ENCODE measurements at places on chromosomes 5 and 9.

- no peak for DNase-seq
Observed at GRCh38 chr5:88689668-88690408, 193.1 kb downstream of the MEF2C start.

GRCh38 chr9:30846651-30847050 lies 1537.8 kb upstream of the ACO1 start:
- no peak for DNase-seq

GRCh38 chr9:96245399-96245798 lies 56.6 kb downstream of the HSD17B3 start:
- DNase-seq, result no peak

DNA sequence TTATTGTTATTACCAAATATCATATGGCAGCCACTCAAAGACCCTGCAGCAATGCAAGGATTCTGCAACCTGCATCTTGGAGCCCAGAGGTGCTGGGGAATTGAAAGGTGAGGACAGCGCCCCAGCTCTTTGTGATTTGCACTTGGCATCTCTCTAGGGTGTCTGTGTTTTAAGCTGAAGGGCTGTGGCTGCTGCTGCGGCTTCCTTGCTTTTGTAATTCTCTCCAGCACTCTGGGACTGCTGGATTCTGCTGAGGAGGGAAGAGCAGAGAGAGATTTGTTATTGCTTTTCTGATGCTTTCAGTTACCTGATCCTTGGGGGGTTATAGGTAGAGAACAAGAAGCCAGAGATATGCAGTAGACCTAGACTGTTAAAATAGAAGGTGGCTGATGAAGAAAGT lies 562.4 kb downstream of the EBF1 start:
- DNase-seq, result no peak

GRCh38 chr9:85702726-85703289 lies 38.9 kb downstream of the AGTPBP1 start:
- DNase-seq, result no peak

- no peak for DNase-seq
Observed at GRCh38 chr5:174624733-174625522, 99.5 kb upstream of the MSX2 start.

DNA sequence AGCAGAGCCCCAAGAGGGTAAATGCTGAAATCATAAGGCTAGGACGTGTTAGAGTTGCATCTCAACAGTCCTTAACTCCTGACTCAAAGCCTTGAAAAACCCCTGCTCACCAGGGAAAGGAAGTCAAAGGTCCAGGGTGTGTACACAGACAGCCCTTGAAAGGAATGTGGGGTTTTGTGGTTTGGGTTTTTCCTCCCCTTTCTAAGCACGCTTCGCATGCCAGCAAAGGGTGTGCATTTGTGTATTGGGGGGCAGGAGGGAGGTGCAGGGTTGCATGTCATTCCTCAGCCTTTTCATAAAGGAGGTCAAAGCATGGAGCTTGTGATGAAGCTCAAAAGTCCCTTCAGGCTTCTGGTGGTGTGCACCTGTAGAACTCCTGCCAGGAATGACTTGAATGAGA lies 17.3 kb upstream of the XPA start:
- peak; percentile 91 for DNase-seq

DNA sequence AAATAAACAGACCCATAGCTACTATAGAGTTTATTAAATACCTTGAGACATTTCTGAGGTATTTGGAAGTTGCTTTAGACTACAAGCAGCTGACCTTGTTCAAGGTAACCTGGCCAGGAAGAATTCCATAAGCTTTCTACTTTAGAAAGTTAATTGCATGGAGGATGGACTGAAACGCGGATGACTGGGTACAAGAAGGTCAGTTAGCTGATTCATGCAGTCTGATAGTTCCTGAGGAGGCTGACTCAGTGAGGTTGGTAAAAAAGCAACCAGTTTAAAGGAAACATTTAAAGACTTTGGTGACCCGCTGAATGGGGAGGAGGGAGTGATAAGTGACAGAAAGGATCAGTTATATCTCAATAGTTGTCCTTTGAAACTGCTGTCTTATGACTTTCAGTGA lies 670.1 kb upstream of the CDH9 start:
- peak; percentile 86 for DNase-seq

DNA sequence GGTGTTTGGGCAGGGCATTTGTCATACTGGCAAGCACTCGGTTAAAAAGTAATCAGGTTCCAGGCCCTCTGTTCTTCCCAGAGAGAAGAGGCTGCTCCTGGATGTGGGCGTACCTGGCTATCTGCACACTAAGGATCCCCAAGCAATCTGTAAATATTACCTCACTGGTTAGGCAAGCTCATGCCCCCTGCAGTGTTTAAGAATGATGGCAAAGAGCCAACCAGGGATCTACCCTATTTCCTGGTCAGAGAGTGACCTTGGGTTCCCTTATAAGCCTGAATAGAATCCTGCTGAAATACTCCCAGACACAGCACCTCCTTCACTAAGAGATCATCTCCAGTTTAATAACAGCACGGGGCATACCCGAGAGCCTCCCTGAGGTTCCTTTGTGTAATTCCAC lies 181.2 kb downstream of the PIK3R1 start:
- DNase-seq, result peak; percentile 99

GRCh38 chr5:14356305-14356704 lies 213.2 kb downstream of the TRIO start:
- DNase-seq, result no peak

- no peak for DNase-seq
Observed at GRCh38 chr9:95250462-95251221, 66.9 kb downstream of the FANCC start.

GRCh38 chr5:159049844-159050315 lies 49.8 kb downstream of the EBF1 start:
- DNase-seq, result no peak

DNA sequence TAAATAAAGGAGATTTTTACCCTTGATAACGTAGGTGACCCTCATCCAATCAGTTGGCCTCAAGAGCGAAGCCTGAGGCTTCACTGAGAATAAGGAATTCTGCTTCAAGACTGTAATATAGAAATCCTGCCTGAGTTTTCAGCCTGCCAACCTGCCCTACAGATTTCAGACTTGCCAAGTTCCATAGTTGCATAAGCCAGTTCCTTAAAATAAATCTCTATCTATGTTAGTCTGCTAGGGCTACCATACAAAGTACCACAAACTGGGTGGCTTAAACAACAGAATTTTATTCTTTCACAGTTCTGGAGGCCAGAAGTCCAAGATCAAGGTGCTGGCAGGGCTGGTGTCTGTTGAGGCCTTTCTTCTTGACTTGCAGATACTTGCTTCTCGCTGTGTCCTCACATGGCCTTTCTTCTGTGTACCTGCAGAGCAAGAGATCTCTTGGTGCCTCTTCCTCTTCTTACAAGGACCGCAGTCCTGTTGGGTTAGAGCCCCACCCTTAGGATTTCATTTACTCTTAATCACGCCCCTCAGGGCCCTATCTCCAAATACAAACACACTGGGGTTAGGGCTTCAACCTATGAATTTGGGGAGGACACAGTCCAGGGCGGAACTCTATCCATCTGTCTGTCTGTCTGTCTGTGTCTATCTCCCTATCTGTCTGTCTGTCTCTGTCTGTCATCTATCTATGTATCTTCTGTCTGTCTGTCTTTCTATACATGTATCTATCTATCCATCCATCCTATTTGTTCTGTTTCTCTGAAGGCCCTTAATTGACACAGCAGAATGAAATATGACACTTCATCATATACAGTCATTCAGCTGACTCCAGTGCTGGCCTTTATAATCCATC lies 17.0 kb upstream of the CMBL start:
- DNase-seq, result no peak

DNA sequence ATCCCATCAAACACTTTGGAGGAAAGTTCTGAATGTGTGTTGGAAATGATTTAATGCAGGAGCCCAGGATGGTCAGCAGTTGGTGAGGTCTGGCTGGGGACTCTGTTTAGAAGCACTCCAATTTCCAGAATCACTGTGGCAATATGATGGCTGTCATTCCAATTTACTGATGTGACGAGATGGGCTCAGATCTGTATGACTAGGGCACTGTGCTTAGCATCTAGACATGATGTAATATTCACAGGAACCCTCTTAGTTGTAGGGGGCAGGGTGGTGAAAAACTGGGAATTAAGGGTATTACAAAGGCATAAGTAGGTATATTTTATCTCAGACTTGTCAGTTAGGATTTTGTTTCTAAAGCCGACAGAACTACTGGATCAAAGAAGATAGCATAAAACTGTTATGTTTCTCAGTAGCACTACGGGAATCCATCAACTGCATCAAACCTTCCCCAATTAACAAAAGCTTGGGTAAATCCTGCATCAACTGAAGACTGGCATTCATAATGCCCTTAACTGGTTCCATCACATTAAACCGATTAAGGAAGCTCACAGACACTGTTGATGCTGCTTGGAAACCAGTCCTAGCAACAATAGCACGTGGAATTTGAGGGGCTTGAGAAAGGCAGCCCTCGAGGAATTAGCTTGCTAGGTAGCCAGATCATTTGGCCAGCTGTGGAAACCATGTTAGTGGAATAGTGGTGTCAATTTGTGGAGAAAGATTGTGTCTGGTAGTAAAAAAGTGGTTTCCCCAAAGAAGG lies 86.1 kb downstream of the SV2C start:
- DNase-seq, result no peak

GRCh38 chr5:125575171-125575890 lies 828.9 kb upstream of the ZNF608 start:
- no peak for DNase-seq

GRCh38 chr9:130042406-130042884 lies 544 bp downstream of the FNBP1 start:
- DNase-seq, result peak; percentile 22

DNA sequence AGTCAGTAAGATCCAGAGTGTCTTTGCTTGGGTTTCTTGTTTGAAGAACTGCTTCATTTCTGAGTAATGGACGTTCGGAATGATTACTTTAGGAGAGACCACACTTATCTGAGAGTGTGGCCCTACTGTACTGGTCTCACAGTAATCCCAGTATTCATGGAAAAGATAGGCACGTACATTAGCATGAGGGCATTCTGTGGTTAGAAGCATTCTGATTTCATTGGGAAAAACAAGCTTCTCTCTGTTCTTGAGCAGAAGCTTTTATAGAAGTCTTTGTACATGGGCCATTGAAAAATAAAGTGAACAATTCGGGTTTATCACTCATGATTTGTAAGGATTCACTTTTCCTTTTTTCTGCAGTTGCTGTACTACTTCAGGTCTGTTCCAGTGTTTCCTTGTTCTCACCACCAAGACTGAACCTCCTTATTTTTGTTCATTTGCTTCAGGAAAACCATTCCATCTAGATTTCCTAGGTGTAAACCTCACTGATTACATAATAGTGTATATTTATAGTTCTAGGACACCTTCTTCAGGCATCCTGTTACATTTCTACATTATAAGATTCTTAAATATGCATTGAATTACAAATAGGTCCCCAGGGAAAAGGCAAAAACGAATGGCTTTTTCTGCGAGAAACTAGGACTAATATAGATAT lies 10.1 kb downstream of the TGFBR1 start:
- no peak for DNase-seq

GRCh38 chr5:73352649-73353230 lies 95.8 kb downstream of the FOXD1 start:
- no peak for DNase-seq

- no peak for DNase-seq
Observed at GRCh38 chr5:92081958-92082712, 699.0 kb upstream of the ARRDC3 start.

DNA sequence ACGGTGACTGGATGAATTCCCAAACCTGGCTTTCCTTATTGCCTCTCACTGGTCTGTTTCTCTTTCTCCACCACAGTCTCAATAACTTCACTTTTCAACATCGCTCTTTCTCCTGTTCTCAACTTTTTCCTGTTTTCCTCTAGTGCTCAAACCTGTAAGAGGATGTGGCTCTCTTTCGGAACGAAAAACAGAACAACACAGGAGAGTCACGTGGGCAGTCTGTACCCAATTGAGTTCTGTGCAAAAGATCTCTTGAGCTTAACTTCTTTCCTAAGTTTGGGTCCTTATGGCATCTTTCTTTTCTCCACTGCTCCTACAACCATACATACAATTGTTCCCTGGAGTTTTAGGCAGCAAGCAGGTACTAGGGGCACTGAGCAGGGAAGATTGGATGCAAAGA lies 8.9 kb downstream of the HAVCR1 start:
- DNase-seq, result no peak

DNA sequence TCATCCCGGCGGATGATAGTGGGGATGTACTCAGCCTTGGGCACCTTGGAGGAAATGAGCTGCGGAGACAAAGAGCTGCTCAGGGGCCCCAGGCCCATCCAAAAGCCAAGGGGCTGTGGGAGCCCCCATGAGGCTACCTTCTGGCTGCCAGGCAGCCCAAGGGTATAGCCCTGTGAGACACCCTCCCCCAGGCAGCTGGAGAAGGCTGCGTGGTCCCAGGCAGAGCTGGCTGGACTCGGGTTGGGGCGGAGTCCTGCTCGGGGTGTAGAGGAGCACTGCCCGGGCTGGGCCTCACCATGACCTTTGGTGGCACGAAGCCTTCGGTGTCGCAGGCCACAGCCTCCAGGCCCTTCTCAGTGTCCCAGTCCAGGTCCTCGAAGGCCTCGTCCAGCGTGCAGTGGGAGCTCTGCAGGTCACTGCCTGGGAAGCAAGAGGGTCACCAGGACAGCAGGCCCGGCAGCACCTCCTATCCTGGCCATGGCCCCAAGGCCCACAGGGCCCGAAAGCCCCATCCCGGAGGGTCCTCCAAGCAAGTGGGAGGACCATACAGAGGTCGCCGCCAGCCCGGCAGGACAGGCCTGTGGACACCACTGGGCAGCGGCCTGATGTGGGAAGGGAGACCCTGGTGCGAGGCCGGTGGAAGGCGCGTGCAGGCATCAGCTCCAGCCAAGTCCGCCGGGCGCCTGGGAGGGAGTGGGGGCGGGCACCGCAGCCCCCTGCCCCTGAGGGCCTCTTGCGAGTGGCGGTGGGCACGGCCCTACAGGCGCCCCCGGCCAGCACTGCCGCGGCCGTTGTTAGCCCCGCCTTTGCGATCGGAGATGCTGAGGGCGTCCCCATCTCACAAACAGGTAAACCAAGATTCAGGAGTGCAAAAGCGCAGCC lies 6.1 kb downstream of the NSMF start:
- DNase-seq, result no peak

GRCh38 chr9:82489201-82489821 lies 500.7 kb downstream of the SPATA31D1 start:
- DNase-seq, result peak; percentile 79

DNA sequence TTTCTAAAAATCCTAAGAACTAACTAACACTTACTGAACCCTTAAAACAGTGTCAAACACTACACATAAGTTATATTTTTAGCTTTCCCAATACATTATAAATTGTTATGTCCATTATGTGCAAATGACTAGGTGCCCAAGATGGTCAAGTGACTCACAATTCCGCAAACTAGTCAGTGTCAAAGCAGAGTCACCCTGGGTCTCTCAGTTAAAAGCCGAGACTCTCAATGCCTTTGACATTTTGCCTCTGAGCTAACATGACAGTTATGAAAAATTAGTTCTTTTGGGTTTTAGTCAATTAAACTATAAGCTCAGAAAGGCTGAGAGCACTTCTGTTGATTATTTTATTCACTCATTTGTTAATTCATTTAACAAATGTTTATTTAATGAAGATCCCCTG lies 42.3 kb upstream of the GABRG2 start:
- DNase-seq, result no peak

- peak; percentile 59 for DNase-seq
Observed at GRCh38 chr5:142080248-142080647, 28.3 kb upstream of the NDFIP1 start.

Data from kidney tubule cell (primary cell).